ENCODE measurements at places on chromosomes 5 and 9.

GRCh38 chr5:68547622-68548021 lies 332.1 kb downstream of the PIK3R1 start:
- no peak for DNase-seq

DNA sequence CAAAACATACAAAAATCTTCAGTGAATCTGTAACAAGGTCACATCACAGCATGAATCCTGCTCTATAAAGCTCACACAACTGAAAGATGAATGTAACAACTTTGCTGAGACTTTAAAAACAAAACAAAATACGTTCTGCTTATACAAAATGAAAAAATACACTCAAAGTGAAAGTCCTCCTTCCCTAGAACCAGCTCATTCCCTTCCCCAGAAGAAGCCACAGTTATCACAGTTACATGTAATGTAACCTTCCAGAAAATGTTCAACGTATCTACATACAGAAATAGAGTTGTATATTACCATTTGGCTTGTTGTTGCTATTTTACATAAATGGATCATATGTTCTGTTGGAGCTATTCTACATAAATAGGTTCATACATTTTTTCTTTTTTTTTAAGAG lies 2.6 kb downstream of the AUH start:
- no peak for DNase-seq

GRCh38 chr5:465591-466403 lies 22.8 kb downstream of the EXOC3 start:
- no peak for DNase-seq

DNA sequence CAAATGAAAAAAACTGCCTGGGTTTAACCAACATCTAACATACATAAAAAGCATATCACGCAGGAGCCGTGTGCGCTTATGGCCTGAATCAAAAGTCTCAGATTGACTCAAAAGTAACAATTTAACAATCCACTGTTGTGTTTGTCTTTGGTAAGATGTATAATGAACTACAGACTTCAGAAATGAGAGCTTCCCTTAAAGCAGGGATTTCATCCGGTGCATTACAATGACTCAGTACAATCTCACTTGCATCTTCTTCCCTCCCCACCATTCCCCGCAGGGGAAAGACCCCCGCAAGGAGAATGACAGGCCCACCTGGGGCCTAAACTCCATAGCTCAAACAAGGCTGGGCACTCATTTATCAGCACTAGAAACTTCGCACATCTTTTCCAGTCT lies 1.4 kb downstream of the ZFR start:
- no peak for DNase-seq

DNA sequence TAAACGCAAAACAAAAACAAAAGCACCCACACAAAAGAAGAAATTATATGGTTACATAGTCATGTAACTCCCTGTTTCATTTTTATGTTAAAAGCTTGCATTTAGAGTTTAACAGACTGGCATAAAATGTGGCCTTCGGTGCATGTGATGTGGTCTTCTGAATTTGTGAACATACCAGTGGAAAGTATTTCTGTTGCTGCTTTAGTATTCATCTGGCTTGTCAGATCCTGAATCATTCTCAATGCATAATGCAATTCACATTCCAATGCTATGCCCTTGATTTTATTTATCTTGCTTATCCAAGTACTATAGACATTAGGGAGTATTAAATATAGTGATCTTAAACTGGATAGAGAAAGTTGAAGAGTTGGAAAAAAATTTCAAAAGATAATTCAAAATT lies 740.2 kb upstream of the ZNF608 start:
- no peak for DNase-seq

DNA sequence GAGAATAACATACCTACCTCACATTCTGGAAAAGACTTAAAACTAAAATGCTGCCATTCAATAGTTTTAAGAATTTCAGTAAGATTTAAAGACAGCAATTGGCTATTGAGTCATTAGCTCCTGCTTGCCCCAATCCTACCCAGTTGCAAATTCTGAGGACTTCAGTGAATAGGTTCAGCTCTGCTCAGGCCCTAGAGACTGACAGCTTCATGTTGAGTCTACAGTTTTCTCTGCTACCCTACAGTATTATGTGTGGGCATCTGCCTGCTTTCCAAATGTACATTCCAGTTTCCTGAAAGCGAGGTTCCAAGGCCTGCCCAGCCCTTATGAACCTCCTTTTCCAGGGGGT lies 61.5 kb downstream of the ARSB start:
- no peak for DNase-seq

GRCh38 chr5:112681481-112681908 lies 56.2 kb upstream of the APC start:
- no peak for DNase-seq

DNA sequence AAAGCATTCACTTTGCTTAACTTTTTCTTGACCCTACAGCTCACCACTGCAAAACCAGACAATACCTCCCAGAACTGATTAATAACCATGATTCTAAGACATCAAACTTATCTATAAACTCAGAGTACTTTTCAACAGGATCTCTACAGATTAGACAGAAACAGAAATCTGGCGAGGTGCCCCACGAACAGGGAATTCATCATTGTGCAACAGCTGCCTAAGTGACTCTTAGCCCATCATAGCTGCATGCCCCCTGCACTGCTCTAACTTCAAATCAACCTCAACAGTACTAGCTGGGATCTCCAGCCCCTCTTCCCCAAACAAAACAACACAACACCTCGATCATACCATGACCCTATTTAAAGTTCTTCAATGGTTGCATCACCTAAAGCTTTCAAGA lies 16.1 kb upstream of the COL23A1 start:
- DNase-seq: no peak

DNA sequence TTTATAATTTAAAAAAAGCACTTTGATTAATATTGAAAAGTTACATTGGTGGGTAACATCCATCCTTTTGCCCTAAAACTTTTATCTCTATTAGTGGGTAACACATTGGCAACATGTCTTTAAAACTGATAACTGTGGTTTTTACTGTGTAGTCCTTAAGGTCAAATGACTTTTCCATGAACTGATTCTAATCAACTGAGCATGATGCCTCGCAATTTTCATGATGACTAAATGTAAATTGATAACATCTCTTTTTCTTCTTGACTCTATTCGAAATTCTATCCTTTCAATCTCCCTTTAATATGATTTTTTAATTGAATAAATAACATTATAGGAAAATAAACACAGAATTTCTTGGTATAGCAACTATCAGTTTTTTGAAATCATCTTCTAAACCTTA lies 6.3 kb upstream of the IL5 start:
- no peak for DNase-seq

DNA sequence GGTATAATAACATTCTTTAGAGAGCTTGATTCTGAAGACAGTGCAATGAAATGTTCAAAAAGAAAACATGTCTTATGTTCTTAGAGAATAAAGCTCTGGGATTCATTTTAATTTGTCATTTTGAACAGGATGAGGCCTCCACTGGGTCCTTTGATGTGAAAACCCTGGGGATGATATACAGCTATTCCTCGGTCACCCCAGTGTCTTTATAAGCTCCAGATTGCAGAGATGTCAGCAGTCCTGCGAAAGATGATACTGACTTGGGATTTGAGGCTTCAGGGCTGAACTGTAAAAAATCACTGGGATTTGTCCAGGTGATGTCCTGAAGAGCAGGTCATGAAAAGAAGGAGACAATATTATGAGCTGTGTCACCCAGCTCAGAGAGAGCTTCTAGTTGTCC lies 529.7 kb upstream of the ZNF608 start:
- DNase-seq: no peak

DNA sequence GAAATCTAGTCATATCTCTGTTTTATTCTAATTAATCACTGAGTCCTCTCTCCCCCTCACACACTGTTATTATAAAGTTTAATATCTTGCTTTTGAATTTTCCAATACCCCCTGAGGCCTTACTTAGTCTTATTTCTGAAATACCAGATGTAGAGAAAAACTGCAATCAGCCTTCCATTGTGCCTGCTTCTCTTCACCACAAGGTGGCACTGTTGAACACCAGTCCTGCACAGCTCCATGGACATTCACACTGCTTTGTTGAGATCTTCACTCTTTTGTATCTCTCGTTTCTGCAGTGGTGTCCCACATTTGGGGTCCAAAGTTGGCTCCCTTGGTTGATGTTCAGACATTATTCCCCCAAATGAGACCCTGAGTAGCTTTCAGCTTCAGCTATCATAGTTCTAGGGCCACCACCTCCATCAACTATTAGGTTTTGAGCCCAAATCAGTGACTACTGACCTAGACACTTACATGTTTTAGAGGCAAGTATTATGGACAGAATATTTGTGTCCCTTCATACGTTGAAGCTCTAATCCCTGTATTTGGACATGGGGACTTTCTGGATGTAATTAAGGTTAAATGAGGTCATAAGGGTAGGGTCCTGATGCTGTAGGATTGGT lies 24.3 kb downstream of the BOD1 start:
- no peak for DNase-seq

GRCh38 chr9:70617033-70617828 lies 202.8 kb upstream of the KLF9 start:
- DNase-seq: no peak

DNA sequence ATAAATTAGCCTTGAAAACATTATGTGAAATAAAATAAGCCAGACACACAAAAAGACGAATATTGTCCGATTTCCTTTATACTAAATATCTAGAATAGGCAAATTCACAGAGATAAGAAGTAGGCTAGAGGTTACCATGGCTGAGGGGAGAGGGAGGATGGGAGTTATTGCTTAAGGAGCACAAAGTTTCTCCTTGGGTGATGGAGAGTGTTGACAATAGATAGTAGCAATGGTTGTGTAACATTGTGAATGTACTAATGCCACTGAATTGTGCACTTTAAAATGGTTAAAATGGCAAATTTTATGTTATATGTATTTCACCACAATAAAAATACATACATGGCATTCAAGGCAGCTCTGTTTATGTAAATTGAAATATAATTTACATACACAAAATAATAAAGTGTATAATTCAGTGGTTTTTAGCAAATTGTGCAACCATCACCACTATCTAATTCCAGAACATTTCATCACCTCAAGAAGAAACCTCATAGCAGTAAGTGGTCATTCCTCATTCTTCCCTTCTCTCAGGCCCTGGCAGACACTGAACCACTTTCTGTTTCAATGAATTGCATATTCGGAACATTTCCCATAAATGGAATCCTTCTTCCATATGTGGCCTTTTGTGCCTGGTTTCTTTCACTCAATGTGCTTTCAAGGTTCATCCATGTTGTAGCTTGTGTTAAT lies 59.2 kb downstream of the NDST1 start:
- DNase-seq: no peak

GRCh38 chr5:135551593-135552447 lies 16.1 kb upstream of the NEUROG1 start:
- peak; percentile 74 for DNase-seq

DNA sequence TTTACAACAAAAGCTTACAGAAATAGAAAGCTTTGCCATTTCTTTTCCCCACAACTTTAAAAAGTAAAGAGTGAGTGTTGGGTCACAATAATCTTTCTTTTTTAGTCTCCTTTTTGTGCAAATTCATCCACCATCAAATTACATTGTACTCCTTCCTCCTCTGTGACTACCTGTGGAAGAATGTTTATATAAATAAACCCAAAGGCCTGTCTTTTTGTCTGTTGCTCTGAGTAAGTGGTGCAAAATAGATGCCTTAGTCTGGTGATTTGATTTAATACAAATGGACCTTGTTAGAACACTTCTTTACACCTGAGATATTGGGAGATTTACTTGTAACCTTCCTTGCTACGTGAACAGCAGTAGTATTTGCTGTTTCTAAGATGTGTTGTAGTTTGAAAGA lies 53.5 kb upstream of the TAF11L2 start:
- DNase-seq: no peak

DNA sequence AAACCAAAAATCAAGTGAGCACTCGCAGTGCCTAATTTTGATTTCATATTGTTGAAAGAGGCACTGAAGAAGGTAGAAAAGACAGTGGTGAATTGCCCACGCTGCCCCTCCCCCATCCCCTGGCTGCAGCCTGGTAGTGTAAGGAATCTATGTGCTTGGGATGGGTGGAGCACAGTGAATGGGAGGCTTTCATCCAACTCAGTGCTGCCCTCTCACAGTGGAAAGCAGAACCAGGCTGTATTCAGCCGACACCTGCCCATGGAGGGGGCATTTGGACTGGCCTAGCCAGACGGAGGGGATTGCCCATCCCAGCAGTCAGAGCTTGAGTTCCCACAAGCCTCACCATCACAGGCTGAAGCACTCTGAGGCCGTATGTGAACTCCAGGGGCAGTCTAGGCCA lies 800.4 kb upstream of the DMAC1 start:
- no peak for DNase-seq

GRCh38 chr9:137307255-137308056 lies 5.4 kb upstream of the NRARP start:
- no peak for DNase-seq

DNA sequence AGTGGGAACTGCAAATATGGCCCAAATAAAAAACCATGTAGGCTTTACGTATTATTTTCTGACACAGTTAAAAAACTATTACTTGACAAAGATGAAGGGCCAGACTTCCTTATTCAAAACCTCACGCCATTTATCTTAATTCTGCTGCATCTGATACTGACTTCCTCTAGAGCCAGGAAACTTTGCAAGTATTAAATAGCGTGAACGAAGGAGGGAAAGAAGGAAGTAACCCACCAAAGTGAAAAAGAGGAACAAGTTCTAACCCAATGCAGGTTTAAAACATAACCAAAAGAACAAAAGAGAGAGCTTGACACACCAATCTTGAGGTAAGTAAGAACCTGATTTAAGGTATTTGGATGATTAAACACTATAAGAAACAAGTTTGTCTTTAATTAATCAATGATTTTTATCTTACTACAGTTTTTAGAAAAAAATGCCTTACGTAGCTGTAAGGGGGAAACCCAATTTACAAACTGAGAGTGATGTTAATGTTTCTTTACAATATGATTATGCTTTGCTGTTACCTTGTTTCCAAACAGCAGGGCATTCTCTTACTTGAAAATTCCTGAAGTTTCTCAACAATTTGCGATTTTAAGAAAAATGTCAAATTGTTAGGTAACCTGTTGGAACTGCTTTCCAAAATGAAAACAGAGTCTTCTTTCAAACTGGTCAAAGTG lies at the start of gene GAPT:
Gene GAPT, plus strand, starts transcription at position 220 of the 677 bp plus-strand sequence. CDS start 3,102 bp downstream, outside the sequence.
- no peak for DNase-seq

DNA sequence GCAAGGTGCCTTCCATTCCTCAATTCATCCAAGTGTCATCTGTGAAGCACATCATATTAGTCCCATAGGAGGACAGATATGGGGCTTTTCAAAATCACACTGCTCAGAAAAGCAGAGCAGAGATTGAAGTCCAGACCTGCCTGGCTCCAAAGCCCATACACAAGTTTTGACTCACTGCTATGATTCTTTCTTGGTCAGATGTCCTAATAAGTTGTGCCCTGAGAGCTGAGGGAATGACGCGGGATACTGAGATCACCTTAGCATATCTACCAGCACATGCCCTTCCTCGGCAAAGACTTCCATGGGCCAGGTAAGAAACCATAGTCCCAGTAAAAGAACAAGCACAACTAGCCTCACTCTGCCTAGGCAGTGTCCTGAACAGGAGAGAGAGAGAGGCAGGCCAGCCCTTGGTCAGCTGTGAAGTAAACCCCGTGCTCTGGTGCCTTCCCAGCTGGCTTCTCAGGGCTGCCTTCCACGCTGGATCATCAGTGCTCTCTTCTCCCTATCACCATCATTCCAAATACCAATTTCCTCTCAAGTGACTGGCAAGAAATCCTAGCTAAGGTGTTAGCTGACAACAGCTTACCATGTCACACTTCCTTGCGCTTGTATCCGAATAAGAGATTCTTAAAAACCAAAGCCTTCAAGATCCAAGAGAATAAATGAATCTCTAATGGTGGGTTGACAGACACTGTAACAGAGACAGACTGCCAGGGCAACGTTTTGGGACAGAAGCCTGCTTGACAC lies 73.2 kb downstream of the SIL1 start:
- no peak for DNase-seq

Data from left kidney (tissue), 8 donors.